Ascending aorta (tissue), 2 donors: ENCODE measurements at places on chromosomes 4 and X.

GRCh38 chr4:80202190-80202711, 4.9 kb downstream of the PRDM8 start:
- no peak for DNase-seq

- no peak for DNase-seq
These were observed 132.1 kb downstream of the SNCA start for GRCh38 chr4:89704651-89705395.

DNA sequence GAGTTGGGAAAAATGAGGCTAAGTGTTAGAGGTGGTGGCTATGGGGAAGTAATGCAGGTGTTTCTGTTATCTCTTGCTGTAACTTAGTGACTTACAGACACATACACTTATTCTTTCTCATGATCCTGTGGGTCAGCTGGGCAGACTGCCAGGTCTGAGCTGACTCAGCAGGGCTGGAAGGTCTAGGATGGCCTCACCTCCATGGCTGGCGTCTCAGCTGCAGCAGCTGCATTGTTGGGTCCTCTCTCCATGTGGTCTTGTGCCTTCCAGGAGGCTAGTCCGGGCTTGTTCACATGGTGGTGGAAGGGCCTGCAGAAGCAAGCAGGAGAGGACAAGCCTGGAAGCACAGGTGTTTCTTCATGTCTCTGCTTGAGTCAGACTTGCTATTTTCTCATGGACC, 172.7 kb downstream of the NHS start:
- no peak for DNase-seq

DNA sequence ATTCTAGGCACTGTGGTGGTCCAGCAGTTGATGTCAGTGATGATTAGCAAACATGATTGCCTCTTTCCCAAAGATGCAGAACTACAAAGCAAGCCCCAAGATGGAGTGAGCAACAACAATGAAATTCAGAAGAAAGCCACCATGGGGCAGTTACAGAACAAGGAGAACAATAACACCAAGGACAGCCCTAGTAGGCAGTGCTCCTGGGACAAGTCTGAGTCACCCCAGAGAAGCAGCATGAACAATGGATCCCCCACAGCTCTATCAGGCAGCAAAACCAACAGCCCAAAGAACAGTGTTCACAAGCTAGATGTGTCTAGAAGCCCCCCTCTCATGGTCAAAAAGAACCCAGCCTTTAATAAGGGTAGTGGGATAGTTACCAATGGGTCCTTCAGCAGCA, 365.3 kb downstream of the MAPK10 start:
- no peak for DNase-seq

- DNase-seq = no peak
These were observed 54.5 kb upstream of the ATXN3L start for GRCh38 chrX:13374364-13374763.

GRCh38 chr4:113173793-113174264, 124.4 kb downstream of the ANK2 start:
- DNase-seq = no peak

- no peak for DNase-seq
These were observed 1433.8 kb upstream of the TENM3 start for GRCh38 chr4:180809439-180809838.

GRCh38 chr4:11214281-11214680, 214.4 kb downstream of the HS3ST1 start:
- DNase-seq = no peak
